ENCODE measurements at places on chromosomes 12 and 14.
A peak's percentile ranks its signal among the peaks of the same experiment; 100 is the strongest.

DNA sequence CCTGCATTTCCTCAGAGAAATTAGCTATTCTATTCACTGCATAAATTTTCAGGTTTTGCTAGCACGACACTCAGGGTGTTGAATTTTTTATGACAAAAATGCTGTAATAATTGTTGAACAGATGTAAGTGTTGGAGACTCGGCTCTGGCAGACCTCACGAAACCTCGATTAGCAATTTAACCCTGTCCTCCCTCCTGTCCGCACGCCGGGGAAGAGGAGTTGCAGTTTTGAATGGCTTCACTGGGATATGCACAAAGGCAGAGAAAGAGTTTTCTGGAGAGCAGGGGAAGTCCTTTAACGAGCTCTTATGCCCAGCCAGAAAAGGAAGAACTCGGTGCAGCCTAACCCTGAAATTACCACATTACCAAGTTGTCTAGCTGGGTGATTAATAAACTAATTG, 661.1 kb downstream of the VRK1 start:
- DNase-seq, result no peak

DNA sequence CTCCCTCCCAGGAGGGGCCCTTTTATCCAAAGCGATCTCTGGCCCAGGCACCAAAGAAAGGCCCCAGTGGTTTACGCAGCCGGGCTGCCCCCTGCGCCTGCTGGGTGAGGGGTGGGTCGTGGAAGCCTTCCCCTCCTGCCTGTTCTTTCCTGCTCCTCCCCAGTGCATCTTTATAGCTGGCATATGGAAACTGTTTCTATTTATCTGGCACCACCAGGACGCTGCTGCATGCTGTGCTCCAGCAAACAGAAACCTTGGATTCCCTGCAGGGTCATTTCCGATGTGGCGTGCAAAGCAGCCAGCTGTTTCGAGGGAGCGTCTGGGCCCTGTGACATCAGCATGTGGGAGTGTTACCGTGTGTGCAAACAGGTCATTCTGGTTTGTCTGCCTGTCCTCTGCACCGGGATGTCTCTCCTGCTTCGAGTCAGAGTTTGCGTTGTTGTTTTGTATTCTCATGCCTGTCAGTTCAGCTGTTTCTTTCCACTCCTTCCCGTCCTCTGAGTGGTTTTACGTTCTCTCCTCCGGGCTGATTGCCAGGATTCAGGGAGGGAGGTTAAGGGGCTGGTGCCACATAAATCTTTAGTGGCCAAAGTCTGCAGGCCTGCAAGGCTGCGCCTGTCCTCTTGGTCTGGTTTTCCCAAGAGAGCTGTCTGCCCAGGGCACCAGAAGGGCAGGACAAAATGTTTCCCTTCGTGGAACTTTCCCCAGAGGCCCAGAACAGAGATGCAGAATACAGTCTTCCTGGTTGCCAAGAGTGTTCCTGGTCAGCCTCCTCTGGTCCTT, 24.6 kb downstream of the TPCN1 start:
- DNase-seq, result peak; percentile 88

DNA sequence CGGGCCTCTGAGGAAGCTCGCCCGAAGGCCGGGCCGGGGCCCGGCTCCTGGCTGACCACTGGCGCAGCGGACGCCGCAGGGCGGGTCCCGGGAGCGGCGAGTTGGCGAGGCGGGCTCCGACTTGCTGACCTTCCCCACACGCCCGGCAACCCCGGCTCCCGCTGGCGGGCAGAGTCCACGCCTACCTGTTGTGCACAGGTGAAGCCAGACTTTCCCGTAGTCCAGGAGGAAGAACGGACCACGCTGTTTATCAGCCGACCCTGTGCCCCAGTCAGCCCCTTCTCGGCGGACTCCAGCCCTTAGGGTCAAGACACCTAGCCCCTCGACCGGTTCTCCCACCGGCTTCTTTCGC, 407 bp downstream of the HEATR5A start:
- DNase-seq, result no peak

- DNase-seq, result peak; percentile 48
These were observed 8.8 kb downstream of the EIF2B2 start for GRCh38 chr14:75011356-75011994.

DNA sequence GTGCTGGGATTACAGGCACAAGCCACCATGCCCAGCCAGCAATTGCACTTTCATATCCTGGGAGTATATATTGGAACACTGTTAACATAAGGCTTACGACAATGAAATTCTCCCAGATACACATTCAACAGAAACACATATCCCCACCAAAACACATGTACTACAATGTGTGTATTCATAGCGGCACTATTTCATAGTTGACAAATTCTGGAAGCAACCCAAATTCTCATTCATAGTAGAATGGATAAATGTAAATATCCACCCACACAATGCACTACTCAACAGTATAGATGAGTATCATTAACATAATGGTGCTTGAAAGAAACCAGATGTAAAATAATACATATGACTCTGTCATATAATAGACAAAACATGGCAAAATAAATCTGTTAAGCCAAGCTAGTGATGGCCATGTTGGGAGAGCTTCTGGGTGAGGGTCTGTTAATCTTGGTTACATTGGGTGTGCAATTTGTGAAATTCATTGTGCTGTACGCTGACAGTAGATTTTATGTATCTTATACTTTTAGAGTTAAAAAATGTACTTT, 2.6 kb upstream of the DNAAF2 start:
- no peak for DNase-seq

DNA sequence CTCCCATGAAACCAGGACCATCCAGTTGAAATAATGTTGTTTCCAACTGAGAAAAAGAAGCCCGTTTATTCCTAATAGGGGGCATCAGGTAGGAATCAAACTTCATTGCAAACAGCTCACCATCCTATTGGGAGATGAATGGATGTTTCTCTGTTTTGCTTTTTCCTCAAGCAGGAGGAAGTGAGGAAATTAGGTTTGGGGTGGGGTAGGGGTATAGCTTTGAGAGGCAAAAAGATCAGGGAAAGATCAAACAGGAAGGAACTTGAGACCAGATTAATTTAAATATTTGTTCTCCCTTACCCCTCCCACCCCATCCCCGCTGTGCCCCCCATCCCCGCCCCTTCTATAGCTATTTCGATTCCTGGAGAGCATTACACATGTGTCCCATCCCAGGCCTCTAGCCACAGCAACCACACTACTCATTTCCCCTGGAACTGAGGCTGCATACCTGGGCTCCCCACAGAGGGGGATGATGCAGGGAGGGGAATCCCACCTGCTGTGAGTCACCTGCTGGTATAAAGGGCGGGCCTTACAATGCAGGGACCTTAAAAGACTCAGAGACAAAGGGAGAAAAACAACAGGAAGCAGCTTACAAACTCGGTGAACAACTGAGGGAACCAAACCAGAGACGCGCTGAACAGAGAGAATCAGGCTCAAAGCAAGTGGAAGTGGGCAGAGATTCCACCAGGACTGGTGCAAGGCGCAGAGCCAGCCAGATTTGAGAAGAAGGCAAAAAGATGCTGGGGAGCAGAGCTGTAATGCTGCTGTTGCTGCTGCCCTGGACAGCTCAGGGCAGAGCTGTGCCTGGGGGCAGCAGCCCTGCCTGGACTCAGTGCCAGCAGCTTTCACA, at the start of gene IL23A:
Gene IL23A (plus strand): TSS at position 577 of the 850 bp plus-strand sequence. CDS start 161 bp downstream, at position 738.
- peak; percentile 79 for DNase-seq

DNA sequence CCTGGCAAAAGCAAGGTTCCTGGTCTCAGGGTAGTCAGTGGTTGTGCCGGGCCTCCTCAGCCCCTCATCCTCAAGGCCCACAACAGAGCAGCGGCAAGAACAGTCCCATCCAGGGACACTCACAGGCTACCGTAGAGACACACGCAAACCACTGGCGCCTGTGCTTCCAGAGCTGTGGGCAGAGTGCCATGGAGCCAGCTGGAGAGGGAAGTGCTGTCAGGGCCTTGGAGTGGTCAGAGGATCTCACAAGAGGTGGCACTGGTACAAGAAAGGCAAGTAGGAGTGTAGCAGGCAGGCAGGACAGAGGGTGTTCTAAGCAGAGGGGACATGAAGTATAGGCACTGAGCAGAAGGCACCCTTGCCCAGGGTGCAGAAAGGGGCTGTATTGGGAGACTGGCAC, 34.6 kb downstream of the ANKRD9 start:
- no peak for DNase-seq

GRCh38 chr12:91871751-91872150, 273.9 kb downstream of the BTG1 start:
- no peak for DNase-seq

DNA sequence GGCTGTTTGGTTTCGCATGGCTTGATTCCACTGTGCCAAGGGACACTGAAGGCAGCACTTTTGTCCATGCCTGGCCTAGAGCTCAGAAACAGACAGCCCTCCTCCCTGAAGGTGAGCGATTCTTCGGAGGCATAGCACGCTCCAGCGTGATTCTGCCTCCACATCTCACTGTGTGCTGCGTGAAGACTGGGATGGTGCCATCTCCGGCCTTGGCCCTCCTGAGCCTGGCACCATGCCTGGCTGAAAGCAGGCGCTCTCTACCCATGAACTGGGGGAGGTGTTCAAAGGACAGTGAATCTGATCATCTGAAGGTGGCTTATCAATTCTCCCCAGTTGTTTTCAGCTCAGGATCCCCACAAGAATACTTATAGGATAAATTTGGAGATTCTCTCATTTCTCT, 187.4 kb downstream of the TTC7B start:
- DNase-seq, result no peak

GRCh38 chr12:49885663-49886461, 17.8 kb downstream of the FAIM2 start:
- DNase-seq, result no peak

- no peak for DNase-seq
These were observed 1.4 kb downstream of the SYT10 start for GRCh38 chr12:33438025-33438772.

GRCh38 chr12:96237465-96238077, 43.4 kb downstream of the ELK3 start:
- DNase-seq, result peak; percentile 73

DNA sequence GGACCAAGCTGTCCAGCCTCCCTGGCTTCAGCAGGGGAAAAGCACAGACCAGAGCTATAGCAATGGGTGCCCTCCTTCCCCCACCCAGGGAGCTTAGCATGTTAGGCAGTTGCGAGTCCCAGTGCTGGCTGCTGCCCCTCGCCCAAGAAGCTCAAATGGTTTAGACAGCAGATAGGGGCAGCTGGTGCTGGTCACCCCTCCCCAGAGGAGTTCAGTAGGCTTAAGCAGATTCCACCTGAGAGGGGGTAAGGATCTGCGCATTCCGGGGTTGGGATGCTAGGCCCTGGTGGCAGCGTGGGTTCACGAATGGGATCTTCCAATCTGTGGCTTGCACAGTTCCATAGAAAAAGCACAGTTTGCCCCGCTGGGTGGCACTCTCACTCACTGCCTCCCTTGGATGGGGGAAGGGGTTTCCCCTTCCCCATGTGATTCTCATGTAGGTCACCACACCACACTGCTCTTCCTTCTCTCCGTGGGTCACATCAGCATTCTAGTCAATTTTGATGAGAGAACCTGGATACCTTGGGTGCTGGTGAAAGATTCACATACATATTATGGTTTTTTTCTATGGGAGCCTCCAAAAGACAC, 665.6 kb downstream of the C12orf50 start:
- no peak for DNase-seq

- DNase-seq, result no peak
These were observed 190.8 kb downstream of the SLC41A2 start for GRCh38 chr12:104767261-104767660.

DNA sequence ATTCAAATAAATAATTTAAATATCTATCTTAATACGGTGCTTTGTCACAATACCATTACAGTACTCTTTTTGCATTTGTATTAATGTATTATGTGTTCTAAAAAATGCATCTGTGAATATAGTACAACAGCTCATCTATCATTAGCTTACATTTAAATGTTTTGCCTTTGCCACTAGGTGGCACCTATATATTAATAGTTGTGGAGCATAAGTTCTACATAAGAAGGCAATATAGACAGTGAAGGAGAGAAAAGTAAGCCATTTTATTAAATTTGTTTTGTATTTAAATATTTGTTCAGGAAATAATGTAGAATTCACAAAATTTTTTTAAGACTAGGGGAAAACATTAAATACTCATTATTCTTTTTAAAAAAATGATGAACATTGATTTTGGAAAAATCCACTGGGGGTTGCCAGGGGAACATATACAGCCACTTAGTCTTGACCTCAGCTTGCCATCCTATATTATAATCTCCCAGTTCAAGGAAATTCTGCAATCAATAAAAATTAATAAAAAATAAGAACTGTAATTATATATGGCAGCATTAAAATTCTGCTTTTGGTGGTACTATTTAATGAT, 9.8 kb downstream of the CCER1 start:
- no peak for DNase-seq

DNA sequence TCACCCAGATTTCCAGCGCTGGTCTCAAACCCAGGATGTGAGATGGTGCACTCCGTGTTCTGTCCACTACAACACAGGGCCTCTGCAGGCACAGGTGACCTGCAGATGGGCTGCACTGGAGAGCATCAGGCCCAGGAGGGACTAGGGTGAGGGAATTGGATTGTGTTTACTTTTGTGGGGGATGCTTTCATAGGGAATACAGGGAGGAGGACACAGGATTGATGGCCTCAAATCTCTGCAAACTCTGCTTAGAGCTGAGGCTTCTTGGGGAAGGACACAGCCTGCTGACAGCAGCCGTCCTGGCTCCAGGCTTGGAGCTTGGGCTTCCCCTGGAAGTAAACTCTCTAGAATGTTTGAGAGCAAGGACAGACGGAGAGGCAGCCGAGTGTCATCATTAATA, 57.1 kb downstream of the NTF3 start:
- no peak for DNase-seq

DNA sequence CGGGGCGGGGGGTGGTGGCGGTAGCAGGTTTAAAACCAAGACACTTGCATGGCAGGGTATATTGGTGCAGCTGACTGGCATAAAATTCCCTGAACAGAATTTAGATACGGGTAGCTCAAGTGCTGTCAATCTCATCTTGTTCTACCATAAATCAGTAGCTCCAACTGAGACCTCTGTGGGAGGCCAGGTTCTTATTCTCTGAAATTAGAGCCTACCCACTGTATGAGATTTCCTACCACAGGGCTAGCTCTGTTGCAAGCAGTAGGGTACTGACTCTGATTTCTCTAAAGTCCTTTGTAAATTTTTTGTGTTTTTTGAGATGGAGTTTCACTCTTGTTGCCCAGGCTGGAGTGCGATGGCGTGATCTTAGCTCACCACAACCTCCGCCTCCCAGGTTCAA, 3.3 kb upstream of the RPLP0 start:
- DNase-seq, result no peak

GRCh38 chr12:49706351-49707127, 666 bp downstream of the FMNL3 start:
- DNase-seq, result no peak

- DNase-seq, result no peak
These were observed 1581.3 kb upstream of the TMEM132C start for GRCh38 chr12:126685636-126686035.

- no peak for DNase-seq
These were observed 3.3 kb downstream of the TMEM121 start for GRCh38 chr14:105529569-105530284.

DNA sequence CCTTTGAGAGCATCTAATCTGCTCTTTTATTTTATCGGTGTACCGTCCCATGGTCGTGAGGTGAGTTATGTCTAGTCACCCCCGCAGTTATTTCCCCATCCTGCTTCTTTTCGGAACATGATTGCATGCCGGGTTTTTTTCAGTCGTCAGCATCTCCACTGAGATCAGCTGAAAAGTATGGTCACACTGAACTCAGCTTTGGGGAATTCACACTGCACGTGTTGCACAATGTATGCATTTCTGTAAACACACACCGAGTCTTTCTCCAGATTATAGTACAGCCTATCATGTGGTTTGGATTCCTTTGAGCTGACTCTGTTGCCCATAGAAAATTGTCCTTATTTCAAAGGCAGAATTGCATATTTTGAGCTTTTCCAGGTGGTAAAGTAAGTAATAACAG, 24.6 kb downstream of the PLXNC1 start:
- DNase-seq, result peak; percentile 23

- no peak for DNase-seq
These were observed 362.1 kb downstream of the RAD51B start for GRCh38 chr14:68181519-68182326.

Data from kidney epithelial cell (primary cell).